Uterine smooth muscle cell (primary cell): ENCODE measurements at places on chromosomes 3 and 15. TPM values are rescaled to one million over a fixed set of nuclear protein-coding genes. Genes with fewer than 3 reads are reported as not detected.

CACNA2D3 gene
- not detected in 2 replicates for total RNA-seq

TOMM70 gene
- 67.1 and 71.4 TPM in 2 replicates for total RNA-seq

ECE2 gene
- total RNA-seq, result under 0.01 TPM in 1 of 2 replicates, not detected in the other

ANKUB1 gene
- not detected in 2 replicates for total RNA-seq

SKOR1 gene
- 0.11 and 0.12 TPM in 2 replicates for total RNA-seq

NPAP1 gene
- total RNA-seq, result not detected in 2 replicates

KBTBD12 gene
- not detected in 2 replicates for total RNA-seq

SERINC4 gene
- total RNA-seq, result 0.11 TPM in 1 of 2 replicates, not detected in the other

TRPC1 gene
- total RNA-seq, result 43.5 and 51.9 TPM in 2 replicates

TRANK1 gene
- total RNA-seq, result 7.7 and 20.2 TPM in 2 replicates

NCBP2 gene
- total RNA-seq, result 64.4 and 67.3 TPM in 2 replicates

TIMP4 gene
- total RNA-seq, result 5.1 and 5.6 TPM in 2 replicates

STAC gene
- total RNA-seq, result 7.7 and 10.2 TPM in 2 replicates

LINS1 gene
- 12.7 and 17.8 TPM in 2 replicates for total RNA-seq

C3orf70 gene
- 0.75 and 1.4 TPM in 2 replicates for total RNA-seq

HCLS1 gene
- 2.1 and 2.5 TPM in 2 replicates for total RNA-seq

TP63 gene
- under 0.01 and 0.25 TPM in 2 replicates for total RNA-seq
